ENCODE measurements at places on chromosomes 5 and 9. TPM values are rescaled to one million over a fixed set of nuclear protein-coding genes. Genes with fewer than 3 reads are reported as not detected.

Gene HACD4
- not detected for total RNA-seq

Gene ZNF300
- 1.8 TPM for total RNA-seq

Gene LCN9
- not detected for total RNA-seq

GRCh38 chr5:56480078-56480704, 247.1 kb upstream of the ANKRD55 start:
- DNase-seq: peak; percentile 53
- no peaks in the 10 kb centered on the region for H3K36me3 ChIP-seq
- H3K4me1 ChIP-seq: peaks cover 53% of the 10 kb centered on the region
- no peaks in the 10 kb centered on the region for H3K27me3 ChIP-seq
- H3K4me3 ChIP-seq: peak overlapping the region; percentile 56
- H3K27ac ChIP-seq: peak overlapping the region; percentile 71

DNA sequence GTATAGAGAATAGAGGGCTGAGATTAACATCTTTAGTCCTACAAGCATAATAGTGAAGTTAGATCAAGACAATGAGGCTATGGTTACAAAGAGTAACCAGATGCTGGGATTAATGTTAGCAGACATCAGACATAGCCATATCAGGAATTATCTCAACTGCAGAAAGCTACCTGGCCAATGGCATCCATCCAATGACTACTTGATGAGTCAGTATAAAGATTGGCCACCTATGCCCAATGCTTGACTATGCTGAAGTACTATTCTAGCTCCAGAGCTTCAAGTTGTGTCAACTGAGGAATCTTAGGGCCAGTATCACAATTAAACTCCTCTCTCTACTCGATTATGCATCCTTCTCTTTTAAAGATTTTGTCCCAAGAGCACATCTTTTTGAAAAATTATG, 541.4 kb downstream of the PRELID2 start:
- H3K27ac ChIP-seq: no peak overlapping the region
- no peaks in the 10 kb centered on the region for H3K4me1 ChIP-seq
- DNase-seq: no peak
- H3K27me3 ChIP-seq: no peaks in the 10 kb centered on the region

DNA sequence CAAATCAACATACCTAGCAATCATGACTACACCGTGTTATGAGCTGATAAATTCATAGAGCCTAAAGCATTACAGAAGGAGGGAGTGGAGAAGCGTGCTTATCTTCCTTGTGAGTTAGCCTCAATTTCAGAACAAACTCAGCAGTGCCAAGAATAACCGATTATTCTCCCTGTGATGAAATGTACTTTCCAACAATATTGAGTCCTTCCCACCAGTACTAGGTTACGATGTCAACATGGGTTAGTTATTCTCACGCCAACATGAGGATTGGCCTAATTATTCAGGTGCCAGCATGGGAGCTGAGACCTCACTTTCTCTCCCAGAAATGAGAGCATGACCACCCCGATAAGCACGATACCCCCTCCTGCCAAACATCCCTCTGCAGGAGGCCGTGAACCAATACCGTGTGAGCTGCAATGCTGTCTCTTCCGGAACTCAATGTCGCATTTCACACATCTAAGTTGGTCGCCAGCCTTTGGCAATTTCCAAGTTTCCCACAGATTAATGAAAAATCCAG, 193.7 kb downstream of the ENC1 start:
- H3K36me3 ChIP-seq: no peaks in the 10 kb centered on the region
- no peak for DNase-seq
- no peak overlapping the region for H3K4me3 ChIP-seq
- H3K27me3 ChIP-seq: no peaks in the 10 kb centered on the region

All from Caco-2 (cell line).